ENCODE measurements at places on chromosomes 16 and 17. TPM values are rescaled to one million over a fixed set of nuclear protein-coding genes. Genes with fewer than 3 reads are reported as not detected.

DNA sequence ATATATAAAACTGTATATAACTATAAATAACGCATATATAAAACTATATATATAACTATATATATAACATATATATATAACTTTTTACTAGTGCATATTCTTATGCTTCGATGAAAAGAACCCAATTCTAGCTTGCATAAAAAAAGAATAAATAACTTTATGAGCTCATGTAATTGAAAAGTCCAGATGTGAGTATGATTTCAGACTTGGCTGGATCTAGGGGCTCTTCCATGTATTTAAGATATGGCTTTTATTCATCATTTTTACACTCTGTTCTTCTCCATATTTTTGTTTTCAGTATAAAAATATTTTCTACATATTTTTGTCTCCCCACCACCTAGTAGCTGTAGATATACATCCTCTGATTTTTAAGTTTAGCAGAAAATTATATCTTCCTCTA, 417.5 kb downstream of the CDH11 start:
- DNase-seq: no peak

- DNase-seq: no peak
Measured at GRCh38 chr16:62676306-62676705, 640.1 kb upstream of the CDH8 start.

DNA sequence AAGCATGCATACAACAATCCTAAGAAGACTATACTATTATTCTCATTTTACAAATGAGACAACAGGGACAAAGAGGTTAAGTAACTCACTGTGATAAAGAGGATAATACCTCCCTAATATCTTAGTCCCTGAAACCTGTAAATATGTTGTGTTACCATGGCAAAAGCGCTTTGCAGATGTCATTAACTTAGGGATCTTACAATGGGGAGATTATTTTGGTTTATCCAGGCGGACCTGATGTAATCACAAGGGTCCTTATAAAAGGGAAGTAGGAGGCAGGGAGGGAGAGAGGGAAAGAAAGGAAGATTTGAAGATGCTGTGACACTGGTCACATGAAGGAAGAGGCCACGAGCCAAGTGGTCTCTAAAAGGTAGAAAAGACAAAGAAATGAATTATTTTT, 164.7 kb downstream of the CNTNAP4 start:
- DNase-seq: no peak

- no peak for DNase-seq
Measured at GRCh38 chr17:66949501-66949900, 15.0 kb upstream of the CACNG4 start.

- no peak for DNase-seq
Measured at GRCh38 chr16:11688520-11688886, 20.2 kb downstream of the SNN start.

DNA sequence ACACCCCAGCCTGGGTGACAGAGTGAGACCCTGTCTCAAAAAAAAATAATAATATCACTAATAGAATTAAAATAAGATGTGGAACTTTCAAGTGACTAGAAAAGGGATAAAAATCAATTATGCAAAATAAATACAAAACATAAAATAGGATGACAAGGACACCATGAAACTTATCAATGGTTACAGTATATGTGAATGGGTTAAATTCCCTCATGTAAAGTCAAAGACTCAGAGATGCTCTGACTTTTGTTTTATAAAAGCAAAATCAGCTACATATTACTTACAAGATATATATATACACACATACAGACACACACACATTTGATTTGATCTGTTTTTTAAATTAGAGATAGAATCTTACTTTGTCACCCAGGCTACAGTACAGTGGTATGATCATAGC, 33.5 kb upstream of the SCNN1B start:
- no peak for DNase-seq

GRCh38 chr17:46877466-46877865, 26.1 kb downstream of the WNT9B start:
- DNase-seq: no peak

DNA sequence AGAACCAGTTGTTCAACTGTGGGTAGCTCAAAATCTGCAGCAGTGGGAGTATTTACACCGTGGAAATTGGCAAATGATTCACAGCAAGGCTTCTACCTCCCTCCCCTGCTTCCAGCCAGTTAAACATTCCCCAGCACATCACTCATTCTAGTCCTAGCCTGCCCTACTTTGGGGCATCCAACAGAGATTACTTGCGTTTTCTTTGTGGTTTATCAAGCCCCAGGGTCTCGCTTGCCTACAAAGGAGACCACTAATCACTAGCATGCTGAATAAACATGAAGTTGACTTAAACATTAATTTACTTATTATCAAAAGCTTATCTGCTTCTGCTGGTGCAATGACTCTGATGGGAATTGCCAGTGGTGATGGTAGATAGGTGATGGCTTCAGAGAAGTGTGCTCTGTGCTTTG, 94.5 kb downstream of the MARF1 start:
- no peak for DNase-seq

- DNase-seq: no peak
Measured at GRCh38 chr17:69819316-69820087, 255.5 kb upstream of the KCNJ16 start.

DNA sequence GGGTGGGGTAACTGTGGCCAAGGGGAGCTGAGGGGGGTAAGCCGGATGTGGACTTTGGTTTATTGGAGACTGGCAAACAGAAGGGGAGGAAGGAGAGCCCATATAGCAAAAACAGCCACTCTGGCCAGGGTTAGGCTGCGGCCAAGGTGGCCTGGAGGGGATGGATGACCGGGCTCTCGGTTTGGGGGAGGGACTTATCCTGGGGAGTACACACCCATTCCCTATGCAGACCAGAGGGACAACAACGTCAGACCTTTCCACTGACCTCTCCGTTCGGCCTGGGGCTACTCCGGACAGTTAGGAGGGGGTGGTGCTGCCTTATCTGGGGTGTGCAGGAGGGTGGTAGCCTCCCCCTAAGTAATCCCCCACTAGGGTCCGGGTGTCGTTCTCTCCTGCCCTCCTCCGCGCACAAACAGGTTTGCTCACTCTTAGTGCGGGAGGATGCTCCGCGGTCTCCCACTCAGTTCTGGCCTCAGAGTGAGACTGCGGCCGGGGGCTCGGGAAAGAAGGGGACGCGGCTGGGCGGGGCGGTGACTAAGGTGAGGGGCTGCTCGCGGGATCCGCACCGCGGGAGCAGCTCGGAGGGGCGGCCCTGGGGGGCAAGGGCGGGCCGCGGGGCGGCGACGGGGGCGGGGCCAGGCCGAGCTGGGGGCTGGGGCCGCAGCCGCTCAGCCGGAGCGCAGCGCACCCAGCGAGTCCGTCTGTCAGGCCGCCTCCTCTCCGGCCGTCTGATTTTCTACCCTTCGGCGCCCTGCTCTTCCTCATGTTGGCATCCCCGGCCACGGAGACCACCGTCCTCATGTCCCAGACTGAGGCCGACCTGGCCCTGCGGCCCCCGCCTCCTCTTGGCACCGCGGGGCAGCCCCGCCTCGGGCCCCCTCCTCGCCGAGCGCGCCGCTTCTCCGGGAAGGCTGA, at the start of gene WNK4:
WNK4 (plus strand) TSS at position 675 of the 915 bp plus-strand sequence; CDS start at position 764, 89 bp downstream.
- DNase-seq: no peak

The LITAFD gene
- 0.17 TPM for polyA plus RNA-seq

The MAP2K3 gene
- 22.6 TPM for polyA plus RNA-seq

The FOXN1 gene
- 0.60 TPM for polyA plus RNA-seq

The TEKT1 gene
- polyA plus RNA-seq: 0.62 TPM

The LRRC37A gene
- 6.2 TPM for polyA plus RNA-seq

Measured in left renal cortex interstitium (tissue), 4 donors.